Ascending aorta (tissue), 2 donors: ENCODE measurements at places on chromosomes 12 and 14.

GRCh38 chr14:77052281-77053044 is 24.0 kb upstream of the IRF2BPL start:
- H3K27ac ChIP-seq: peak overlapping the region; percentile 79
- H3K27me3 ChIP-seq: no peaks in the 10 kb centered on the region
- peak; percentile 80 for DNase-seq
- no peaks in the 10 kb centered on the region for H3K36me3 ChIP-seq

GRCh38 chr12:64998371-64999147 is 122.5 kb downstream of the WIF1 start:
- H3K4me3 ChIP-seq: no peak overlapping the region
- H3K27ac ChIP-seq: peak overlapping the region; percentile 4
- no peaks in the 10 kb centered on the region for H3K27me3 ChIP-seq
- peaks cover 3% of the 10 kb centered on the region for H3K4me1 ChIP-seq
- H3K36me3 ChIP-seq: no peaks in the 10 kb centered on the region

- no peaks in the 10 kb centered on the region for H3K27me3 ChIP-seq
- no peak overlapping the region for H3K27ac ChIP-seq
- no peak overlapping the region for H3K4me3 ChIP-seq
- DNase-seq: peak; percentile 78
- no peaks in the 10 kb centered on the region for H3K36me3 ChIP-seq
These were observed 41.9 kb upstream of the NCOR2 start for GRCh38 chr12:124609041-124609989.

- no peak overlapping the region for H3K4me3 ChIP-seq
- no peak for DNase-seq
- H3K4me1 ChIP-seq: no peaks in the 10 kb centered on the region
- H3K36me3 ChIP-seq: no peaks in the 10 kb centered on the region
These were observed 34.2 kb downstream of the ATP2B1 start for GRCh38 chr12:89674326-89674942.

- peaks cover 3% of the 10 kb centered on the region for H3K4me1 ChIP-seq
- H3K27me3 ChIP-seq: no peaks in the 10 kb centered on the region
- no peaks in the 10 kb centered on the region for H3K36me3 ChIP-seq
- H3K4me3 ChIP-seq: no peak overlapping the region
- H3K27ac ChIP-seq: peak overlapping the region; percentile 2
- peak; percentile 84 for DNase-seq
These were observed 210.0 kb downstream of the PPM1H start for GRCh38 chr12:62724947-62725451.

DNA sequence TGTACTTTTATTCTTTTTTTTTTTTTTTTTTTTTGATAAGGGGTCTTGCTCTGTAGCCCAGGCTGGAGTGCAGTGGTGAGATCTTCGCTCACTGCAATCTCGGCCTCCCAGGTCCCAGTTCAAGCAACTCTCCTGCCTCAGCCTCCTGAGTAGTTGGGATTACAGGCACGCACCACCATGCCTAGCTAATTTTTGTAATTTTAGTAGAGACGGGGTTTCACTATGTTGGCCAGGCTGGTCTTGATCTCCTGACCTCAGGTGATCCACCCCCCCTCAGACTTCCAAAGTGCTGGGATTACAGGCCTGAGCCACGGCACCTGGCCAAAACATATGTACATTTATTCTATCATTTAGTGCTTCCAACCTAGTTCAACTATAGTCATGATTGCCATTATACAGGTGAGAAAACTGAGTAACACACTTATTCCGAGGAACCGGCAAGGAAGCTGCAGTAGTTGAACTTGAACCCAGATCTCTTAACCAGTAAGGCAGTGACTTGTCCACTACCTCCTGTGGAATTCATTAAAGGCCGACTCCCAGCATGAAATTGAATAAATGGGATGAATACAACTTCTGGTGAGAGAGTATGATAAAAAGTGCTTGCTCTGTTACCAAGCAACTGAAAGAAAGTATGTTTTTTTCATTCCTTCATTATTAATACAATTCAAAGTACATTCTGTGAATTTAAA is 755 bp upstream of the ATF7IP start:
- peaks cover 5% of the 10 kb centered on the region for H3K4me1 ChIP-seq
- peak overlapping the region; percentile 84 for H3K4me3 ChIP-seq
- no peaks in the 10 kb centered on the region for H3K36me3 ChIP-seq
- H3K27ac ChIP-seq: peak overlapping the region; percentile 98
- H3K27me3 ChIP-seq: no peaks in the 10 kb centered on the region
- DNase-seq: no peak

- H3K36me3 ChIP-seq: no peaks in the 10 kb centered on the region
- DNase-seq: no peak
- H3K4me1 ChIP-seq: no peaks in the 10 kb centered on the region
- no peak overlapping the region for H3K4me3 ChIP-seq
- no peaks in the 10 kb centered on the region for H3K27me3 ChIP-seq
These were observed 798.5 kb upstream of the MDGA2 start for GRCh38 chr14:48473944-48474343.

- H3K4me1 ChIP-seq: no peaks in the 10 kb centered on the region
- no peak for DNase-seq
- no peaks in the 10 kb centered on the region for H3K36me3 ChIP-seq
These were observed 120.5 kb downstream of the KCNMB4 start for GRCh38 chr12:70486588-70486987.

DNA sequence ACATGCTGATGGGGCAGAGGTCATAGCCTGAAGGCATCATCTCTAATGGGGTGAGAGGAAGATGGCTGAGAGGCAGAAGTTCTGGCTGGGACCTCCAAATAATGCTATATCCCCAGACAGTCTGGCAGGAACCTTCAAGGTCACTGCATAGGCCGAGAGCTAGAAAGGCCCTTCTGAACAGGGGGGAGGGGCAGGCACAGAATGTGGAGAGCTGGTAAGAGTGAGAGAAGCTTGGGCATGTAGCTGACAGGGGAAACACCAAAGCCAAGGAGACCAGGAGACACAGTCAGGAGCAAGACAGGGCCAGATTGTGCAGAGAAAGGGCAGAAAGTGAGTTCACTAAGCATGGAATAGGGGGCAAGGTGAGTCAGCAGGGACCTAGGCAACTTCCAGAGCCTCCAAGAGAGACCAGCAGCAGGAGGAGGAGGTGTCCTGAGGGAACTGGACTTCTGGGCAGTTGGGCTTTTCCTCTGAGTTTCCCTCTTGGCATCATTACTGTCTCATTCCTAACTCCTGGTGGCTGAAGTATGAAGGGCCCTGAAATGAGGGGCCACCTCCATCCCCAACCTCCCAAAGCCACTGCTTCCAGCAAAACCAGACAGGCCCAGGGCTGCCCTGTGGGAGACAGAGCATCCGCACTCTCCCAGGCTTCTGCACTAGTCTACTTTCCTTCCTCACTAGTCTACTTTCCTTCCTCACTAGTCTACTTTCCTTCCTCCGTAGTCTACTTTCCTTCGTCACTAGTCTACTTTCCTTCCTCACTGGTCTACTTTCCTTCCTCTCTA is 17.1 kb downstream of the ANO2 start:
- no peak overlapping the region for H3K4me3 ChIP-seq
- H3K4me1 ChIP-seq: no peaks in the 10 kb centered on the region
- no peaks in the 10 kb centered on the region for H3K36me3 ChIP-seq
- no peak for DNase-seq
- no peaks in the 10 kb centered on the region for H3K27me3 ChIP-seq

DNA sequence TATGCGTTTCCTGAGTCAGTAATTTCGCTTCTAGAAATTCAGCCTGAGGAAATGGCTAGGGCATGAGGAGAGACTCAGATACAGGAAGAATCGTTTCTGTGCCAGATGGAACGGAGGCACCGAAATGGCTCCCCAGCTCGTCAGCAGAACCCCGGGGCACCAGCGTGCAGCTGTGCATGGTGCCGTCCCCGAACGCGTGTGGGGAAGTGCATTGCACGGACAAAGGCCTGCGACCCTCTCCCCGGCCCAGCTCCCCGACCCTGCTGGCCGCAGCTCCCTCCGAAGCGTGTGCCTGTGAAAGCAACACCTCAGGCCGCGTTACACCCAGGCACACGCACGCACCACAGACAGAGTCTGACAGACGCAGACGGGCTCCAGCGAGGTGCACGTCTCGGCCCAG is 82.9 kb downstream of the NOC4L start:
- no peak for DNase-seq
- H3K27me3 ChIP-seq: peaks cover 7% of the 10 kb centered on the region
- no peak overlapping the region for H3K27ac ChIP-seq
- H3K4me1 ChIP-seq: no peaks in the 10 kb centered on the region
- no peak overlapping the region for H3K4me3 ChIP-seq

GRCh38 chr12:115998794-115999478 is 278.6 kb downstream of the MED13L start:
- no peak overlapping the region for H3K27ac ChIP-seq

DNA sequence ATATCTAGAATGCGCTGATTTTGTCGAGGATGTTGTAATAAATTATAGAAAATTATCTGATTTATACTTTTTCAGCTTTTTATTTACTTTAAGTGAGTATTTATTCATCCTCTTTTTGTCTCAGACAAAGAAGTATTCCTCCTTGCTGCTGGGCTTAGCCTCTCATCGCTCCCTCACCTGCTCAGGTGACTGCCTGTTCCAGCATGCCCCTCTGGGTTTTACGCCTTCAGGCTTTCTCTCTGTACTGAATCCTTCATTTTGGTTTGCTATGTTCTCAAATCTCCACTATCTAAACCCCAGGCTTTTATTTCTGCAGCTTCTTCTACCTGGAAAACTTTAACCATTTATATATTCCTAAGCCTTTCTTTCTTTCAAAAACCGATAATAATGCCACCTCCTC is 1650.9 kb upstream of the SEL1L start:
- DNase-seq: no peak
- H3K36me3 ChIP-seq: no peaks in the 10 kb centered on the region
- no peak overlapping the region for H3K4me3 ChIP-seq
- no peaks in the 10 kb centered on the region for H3K27me3 ChIP-seq
- H3K27ac ChIP-seq: no peak overlapping the region
- no peaks in the 10 kb centered on the region for H3K4me1 ChIP-seq

GRCh38 chr14:33891700-33892099 is 59.2 kb downstream of the EGLN3 start:
- H3K4me3 ChIP-seq: no peak overlapping the region
- no peak for DNase-seq
- H3K36me3 ChIP-seq: no peaks in the 10 kb centered on the region
- H3K27me3 ChIP-seq: no peaks in the 10 kb centered on the region
- no peaks in the 10 kb centered on the region for H3K4me1 ChIP-seq
- H3K27ac ChIP-seq: no peak overlapping the region

DNA sequence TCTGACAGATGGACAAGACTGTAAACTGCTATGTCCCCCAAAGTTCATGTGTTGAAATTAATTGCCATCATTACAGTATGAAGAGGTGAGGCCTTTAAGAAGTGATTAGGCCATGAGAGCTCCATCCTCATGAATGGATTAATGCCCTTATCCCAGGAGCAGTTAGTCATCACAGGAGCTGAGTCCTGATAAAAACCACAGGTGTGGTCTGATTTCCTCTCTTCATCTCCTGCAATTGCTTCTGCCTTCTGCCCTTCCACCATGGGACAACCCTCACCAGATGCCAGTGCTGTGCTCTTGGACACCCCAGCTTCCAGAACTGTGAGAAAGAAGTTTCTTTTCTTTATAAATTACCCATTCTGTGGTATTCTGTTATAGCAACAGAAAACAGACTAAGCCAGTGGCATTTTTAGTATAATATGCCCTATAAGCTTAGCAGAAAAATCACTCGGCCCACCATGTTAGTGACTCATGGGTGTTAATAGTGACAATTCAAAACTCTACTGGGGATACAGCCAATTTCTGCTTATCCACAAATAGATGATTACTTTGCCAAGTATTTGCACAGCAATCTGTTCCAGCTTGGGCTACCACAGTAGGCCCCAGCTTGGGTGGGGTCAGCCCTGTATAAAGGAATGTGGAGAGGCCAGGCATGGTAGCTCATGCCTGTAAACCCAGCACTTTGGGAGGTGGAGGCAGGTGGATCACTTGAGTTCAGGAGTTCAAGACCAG is 129.0 kb upstream of the BCL2L14 start:
- no peak overlapping the region for H3K4me3 ChIP-seq
- no peaks in the 10 kb centered on the region for H3K36me3 ChIP-seq
- no peak for DNase-seq
- H3K27me3 ChIP-seq: no peaks in the 10 kb centered on the region

DNA sequence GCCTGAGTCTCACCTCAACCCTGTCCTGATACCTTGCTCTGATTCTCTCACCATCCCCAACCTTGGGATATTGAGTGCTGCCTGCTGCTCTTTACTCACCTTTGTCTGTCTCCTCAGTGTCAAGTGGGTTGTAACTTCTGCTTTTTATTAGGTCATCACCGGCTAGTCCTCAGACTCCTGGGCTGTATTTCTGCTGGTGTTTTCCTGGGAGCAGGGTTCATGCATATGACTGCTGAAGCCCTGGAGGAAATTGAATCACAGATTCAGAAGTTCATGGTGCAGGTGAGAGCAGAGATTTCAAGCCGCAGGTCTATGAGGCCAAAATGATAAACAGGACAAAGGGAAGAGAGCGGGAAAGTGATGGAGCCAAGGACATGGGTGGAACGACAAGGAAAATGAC is 498 bp downstream of the SLC39A2 start:
- H3K27me3 ChIP-seq: no peaks in the 10 kb centered on the region
- no peak for DNase-seq
- H3K4me3 ChIP-seq: no peak overlapping the region
- H3K27ac ChIP-seq: no peak overlapping the region
- no peaks in the 10 kb centered on the region for H3K4me1 ChIP-seq

DNA sequence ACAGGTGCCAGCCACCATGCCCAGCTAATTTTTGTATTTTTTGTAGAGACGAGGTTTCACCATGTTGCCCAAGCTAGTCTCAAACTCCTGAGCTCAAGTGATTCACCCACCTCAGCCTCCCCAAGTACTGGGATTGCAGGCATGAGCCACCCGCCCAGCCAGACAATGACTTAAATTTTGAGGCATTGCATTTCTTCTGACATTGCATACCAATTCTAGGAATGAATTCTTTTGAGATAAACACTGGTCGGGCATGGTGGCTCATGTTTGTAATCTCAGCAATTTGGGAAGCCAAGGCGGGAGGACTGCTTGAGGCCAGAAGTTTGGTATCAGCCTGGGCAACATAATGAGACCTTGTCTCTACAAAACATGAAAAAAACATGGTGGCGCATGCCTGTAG is 2.5 kb upstream of the CELA1 start:
- H3K27me3 ChIP-seq: no peaks in the 10 kb centered on the region
- H3K27ac ChIP-seq: no peak overlapping the region
- no peak for DNase-seq
- H3K4me3 ChIP-seq: no peak overlapping the region
- H3K36me3 ChIP-seq: no peaks in the 10 kb centered on the region
- H3K4me1 ChIP-seq: no peaks in the 10 kb centered on the region

- H3K4me3 ChIP-seq: no peak overlapping the region
- peaks cover 2% of the 10 kb centered on the region for H3K4me1 ChIP-seq
- no peaks in the 10 kb centered on the region for H3K27me3 ChIP-seq
- no peak overlapping the region for H3K27ac ChIP-seq
These were observed 31.9 kb downstream of the CCDC91 start for GRCh38 chr12:28222081-28222700.

DNA sequence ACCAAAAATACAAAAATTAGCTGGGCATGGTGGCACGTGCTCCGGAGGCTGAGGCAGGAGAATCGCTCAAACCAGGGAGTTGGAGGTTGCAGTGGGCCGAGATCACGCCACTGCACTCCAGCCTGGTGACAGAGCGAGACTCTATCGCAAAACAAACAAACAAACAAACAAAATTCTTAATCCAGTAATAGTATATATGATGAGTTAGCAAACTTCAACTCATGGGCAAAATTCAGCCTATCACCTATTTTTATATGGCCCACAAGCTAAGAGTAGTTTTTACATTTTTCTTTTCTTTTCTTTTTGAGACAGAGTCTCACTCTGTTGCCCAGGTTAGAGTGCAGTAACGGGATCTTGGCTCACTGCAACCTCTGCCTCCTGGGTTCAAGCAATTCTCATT is 14.9 kb downstream of the ATF7 start:
- H3K4me3 ChIP-seq: no peak overlapping the region
- no peak overlapping the region for H3K27ac ChIP-seq
- peaks cover 22% of the 10 kb centered on the region for H3K36me3 ChIP-seq
- no peaks in the 10 kb centered on the region for H3K4me1 ChIP-seq
